ENCODE measurements at places on chromosomes 2 and 18. TPM values are rescaled to one million over a fixed set of nuclear protein-coding genes. Genes with fewer than 3 reads are reported as not detected.

ZNF521 gene
- total RNA-seq: 0.04 TPM

PHOSPHO2 gene
- 5.9 TPM for total RNA-seq

NIF3L1 gene
- 63.1 TPM for total RNA-seq

SIX3 gene
- total RNA-seq: 0.07 TPM

DNA sequence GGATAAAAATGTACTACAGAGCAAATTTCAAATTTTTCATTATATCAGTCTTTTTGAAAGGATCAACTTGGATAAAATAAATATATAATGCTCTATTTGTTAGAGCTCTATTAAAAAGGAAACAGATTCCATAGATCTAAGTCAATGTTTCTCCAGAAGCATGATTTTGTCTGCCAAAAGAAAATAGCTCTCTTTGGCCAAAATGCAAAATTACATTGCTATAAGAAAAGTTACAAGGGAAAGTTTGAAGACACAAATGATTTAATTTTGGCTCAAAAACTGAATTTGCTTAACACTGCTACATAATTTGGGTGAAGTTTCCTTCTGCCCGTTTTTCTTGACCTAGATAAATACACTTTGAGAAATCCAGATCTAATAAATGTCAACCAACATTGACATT is 15.7 kb downstream of the C2orf69 start:
- DNase-seq: no peak

DNA sequence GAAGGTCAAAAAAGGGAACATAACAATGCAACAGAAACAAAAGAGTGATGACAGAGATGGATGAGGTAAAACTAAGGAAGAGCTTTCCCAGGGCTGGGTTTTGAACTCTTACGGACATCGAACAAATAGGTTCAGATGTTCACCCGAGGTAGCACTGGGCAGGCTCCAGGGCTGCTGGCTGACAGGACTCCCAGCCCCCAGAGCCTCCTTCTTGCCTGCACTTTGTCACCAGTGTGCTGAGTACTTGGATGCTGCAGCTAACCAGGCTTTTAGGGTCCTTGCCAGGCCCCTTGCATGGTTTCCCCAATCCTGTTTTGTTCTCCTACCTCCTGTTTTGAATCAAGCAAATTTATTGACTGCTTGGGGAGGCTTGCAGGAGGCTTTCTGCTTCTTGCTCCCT is 322.9 kb downstream of the DYSF start:
- DNase-seq: no peak

GRCh38 chr2:230927711-230928341 is 2.8 kb upstream of the GPR55 start:
- no peak for DNase-seq

DNA sequence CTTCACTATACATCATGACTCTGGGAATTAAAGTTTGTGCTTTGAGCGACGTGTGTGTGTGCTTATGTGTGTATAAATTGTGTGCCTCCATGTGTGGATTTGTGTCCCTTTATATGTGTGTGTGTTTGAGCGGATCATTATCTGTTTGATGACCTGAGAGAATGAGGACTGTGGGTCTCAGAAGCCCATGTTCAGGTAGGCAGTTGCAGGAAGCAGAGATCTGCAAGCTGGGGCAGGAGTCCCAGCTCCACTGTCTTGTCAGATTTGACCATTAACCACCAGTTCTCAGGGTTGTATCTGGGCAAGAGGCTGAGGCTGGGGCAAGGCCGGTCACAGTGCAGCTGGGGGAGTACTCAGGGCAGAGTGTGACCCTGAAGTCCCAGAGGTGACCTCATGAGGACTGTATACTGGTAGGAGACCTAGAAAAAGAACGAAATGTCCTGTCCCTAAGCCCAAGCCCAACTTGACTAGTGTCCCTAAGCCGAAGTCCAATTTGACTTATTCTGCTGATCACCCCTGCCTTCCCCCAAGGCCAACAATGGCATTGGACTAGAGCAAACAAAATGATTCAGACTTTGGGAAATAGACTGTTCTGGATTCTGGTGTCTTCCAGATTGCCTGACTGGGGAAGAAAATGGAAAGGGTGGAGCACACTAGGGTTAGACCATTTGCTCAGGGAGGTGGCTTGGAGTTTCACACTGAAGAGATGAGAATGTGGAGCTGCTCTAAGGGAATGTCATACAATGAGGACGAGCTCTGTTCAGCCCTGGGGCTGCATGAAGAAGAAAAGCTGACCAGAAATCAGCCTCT is 28.1 kb downstream of the RHOB start:
- DNase-seq: no peak

DNA sequence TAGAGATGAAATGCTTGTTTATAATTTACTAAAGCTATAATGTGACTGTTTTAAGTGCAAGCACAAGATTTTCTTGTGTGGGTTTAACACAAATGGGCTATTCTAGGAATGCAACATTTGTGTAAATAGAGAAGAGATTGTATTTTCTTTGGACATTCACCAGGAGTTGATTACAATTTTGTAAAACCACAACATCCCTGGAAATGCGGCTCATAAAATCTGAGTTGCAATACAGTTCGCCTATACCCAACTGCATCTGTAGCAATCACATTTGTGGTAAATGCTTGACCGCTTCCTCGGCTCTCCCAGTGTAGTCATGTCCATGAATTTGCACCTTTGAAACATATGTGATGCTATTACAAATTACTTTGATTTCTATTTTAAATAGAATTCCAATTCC is 348.7 kb upstream of the CDH20 start:
- DNase-seq: no peak

GRCh38 chr2:152335726-152336118 is 748 bp downstream of the FMNL2 start:
- DNase-seq: no peak

- DNase-seq: peak; percentile 14
These were observed 186.1 kb downstream of the TWIST2 start for GRCh38 chr2:239033801-239034560.

DNA sequence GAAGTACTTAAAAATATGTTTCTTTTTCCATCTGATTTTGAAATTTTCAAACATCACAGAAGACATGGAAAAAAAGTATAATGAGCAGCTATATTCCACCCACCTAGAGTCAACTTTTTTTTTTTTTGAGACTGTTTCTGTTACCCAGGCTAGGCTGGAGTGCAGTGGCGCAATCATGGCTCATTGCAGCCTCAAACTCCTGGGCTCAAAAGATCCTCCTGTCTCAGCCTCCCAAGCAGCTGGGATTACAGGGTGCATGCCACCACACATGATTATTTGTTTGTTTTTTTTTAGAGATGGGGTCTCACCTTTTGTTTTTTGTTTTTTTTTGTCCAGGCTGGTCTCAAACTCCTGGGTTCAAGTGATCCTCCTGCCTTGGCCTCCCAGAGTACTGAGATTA is 26.6 kb upstream of the UGGT1 start:
- no peak for DNase-seq

DNA sequence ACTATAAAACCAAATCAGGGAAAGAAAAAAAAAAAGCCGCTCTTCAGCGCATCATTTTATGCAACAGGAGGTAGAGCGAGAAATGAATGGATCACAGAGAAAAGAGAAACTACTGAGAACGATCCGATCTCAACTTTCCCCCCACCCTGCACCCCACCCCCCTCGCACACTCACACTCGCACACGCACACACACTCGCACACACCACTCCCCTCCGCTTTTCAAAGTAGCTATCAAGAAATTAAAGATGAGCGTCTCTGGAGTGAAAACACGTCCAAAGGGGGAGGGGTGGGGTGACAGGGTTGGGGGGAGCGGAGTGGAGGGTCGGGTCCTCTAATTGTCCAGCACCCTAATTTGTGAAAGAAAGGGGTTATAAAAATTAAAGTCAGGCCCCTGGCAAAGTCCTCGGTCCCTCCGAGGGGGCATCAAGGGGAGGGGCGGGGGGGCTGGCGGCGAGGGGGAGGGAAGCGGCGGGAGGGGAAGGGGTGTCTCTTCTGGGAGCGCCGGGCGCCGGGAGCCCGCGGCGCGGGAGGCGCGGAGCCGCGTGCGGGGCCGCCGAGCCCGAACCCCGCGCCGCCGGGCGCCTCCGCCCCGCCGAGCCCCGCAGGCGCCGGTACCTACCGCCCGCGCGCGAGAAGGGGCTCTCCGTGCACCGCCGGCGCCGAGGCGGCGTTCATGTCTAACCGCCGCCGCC is 428 bp downstream of the TCF4 start:
- peak; percentile 24 for DNase-seq

GRCh38 chr18:56258178-56258577 is 380.2 kb downstream of the TXNL1 start:
- no peak for DNase-seq

DNA sequence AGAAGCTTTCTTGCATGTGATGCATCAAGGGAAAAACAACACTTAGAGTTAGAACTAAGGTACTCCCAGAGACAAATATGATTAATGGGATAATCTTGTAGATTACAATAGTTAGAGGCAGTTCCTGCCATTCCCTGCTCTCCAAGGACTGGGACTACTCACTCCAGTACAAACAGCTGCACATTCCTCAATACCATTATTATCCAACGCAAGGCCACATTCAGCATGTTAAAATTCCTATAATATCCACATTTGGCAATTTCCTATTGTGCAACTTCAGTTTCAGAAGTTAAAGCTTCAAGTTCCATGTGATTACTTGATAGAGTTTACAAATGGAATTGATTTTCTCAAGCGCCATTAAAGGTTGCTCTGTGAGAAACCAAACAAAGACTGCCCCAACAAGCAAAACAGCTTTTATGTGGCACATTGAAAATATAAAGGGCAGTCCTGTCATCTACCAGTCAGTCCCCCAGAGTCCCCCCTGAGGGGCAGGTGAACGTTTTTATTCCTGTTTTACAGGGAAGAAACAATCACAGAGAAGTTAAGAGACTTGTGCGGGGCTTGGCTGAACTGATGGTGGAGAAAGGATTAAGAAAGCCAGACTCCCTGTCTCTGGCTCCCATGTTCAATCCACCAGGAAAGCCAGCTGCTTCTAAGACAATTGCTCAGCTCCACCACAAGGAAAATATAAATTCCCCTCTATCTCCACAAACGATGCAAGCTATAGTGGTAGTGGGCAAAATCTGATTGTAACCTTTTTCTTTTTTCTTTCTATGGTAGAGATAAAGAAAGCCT is 72.6 kb downstream of the TXNL1 start:
- peak; percentile 67 for DNase-seq

DNA sequence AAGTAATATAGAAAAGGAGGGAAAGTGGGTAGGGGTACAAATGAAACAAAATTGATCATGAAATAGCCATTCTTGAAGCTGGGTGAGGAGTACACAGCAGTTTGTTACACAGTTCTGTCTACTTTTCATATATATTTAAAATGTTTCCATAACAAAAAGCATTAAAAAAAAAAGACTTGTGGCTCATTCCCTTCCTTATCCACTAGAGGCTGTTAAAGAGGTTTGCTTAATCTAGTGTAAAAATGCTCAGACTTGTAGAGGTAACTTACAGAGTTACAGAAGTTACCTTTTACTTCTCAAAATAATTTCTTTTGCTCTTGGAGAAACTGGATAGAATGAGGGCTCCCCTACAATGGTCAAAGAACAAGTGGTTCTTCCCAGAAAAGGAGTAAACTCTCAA is 8.1 kb upstream of the WIPF1 start:
- peak; percentile 33 for DNase-seq

DNA sequence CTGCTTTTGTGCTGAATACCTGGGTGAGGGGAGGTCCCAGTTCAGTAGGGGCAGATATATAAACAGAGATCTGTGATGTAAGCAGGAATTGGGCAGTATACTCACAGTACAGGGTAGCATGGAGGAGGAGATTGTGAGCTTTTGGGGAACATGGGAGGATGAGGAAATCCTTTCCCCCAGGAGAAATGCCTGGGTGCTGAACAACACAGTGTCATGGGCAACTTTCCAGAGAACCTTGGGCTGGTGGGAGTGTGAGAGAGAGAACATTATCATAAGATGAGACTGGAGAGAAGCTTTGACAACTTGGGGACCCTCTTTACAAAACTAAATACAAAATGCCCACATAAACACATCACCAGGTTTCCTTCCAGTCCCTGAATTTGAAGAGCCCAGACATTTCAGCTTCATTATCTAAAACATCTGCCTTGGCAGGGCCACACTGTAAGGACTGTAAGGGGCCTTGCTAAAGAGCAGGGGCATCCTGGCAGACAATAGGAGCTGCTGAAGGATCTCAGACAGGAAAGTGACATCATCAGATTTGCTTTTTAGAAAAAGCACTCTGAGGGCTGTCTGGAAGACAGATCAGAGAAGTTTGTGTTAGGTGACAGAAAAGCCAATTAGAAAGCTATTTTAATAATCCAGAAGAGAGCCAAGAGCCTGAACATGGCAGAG is 303.1 kb upstream of the FBXO11 start:
- DNase-seq: peak; percentile 22

- no peak for DNase-seq
These were observed 14.4 kb upstream of the MYO3B start for GRCh38 chr2:170163411-170164065.

DNA sequence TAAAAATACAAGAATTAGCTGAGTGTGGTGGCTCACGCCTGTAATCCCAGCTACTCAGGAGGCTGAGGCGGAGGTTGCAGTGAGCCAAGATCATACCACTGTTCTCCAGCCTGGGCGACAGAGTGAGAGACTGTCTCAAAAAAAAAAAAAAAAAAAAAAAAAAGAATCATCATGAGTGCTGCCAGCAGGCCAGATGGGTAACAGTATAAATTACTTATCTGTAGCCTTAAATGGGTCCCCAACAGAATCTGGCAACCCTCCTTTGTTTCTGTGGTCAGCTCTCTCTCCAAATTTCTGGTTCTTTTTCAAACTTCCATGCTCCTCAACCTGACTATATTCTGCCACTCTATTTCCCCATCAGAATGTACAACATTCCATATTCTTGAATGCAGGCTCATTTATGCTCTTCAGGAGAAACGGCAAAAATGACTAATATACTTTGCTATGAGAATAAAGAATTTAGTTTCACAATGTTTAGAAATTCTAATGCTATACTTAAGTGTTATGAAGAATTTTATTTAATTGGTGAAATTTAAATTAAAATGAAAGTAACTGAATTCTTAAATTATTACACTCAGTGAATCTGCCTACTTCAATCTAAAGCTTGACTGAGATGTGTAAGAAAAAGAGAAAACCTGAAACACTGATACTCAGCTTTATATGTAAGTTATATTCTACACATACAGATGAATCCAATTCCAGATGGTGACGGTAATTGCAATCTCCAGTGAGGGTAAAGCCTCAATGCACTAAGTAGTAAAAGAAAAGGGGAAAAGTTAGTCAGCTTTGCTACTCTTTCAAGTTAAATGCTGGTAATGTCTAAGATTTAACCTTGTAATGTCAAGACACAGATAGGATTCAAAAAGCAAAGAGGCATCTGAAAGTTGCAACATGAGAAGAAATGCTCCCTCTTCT is 24.8 kb downstream of the LPIN2 start:
- no peak for DNase-seq

DNA sequence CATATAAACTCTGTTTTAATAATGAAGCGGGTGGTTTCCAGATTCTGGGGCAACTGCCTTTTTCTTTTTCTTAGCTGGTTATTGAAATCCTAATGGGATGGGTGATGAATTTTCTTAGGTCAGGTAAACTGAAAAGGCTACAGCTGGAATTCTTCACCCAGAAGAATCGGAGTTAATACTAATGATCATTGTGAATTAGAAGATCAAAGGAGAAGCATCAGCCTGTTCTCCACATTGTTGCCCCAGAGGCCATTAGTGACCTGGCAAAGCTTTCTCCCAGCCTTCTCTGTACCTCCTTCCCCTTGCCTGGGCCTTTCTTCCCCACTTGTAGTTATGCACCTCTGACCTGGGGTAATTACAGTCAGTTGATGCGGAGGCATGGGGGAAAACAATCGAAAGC is 82.8 kb downstream of the MEIS1 start:
- no peak for DNase-seq

GRCh38 chr2:120430957-120431356 is 85.0 kb downstream of the INHBB start:
- no peak for DNase-seq
